Pons (tissue), 1 donor: ENCODE measurements at places on chromosomes 7 and 10.
A peak's percentile ranks its signal among the peaks of the same experiment; 100 is the strongest.

- peak; percentile 65 for DNase-seq
Measured at GRCh38 chr7:115851291-115851690, 179.3 kb downstream of the TFEC start.

DNA sequence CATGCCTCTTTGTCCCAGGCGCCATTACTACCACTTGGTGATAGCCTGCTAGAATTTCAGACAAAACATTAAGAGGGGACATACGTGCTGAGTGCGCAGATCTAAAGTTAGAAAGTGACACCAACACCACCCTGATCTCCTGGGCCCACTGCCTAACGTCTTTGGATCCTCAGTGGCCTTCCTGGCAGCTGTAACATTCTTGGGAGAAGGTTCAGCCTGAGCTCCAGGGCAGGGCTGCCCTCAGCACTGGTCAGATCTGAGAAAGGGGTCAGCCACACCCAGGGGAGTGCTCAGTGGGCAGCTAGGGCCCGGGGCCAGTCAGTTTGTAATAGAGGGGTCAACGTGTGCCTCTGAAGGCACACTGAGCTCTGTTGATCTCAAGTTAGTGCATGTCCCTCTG lies 48.4 kb downstream of the ZCCHC24 start:
- no peak for DNase-seq

GRCh38 chr7:51369746-51370145 lies 53.1 kb upstream of the COBL start:
- DNase-seq = no peak

- no peak for DNase-seq
Measured at GRCh38 chr7:40983111-40983510, 719.8 kb downstream of the INHBA start.
